ENCODE measurements at places on chromosomes 5 and 9.
A peak's percentile ranks its signal among the peaks of the same experiment; 100 is the strongest.

GRCh38 chr5:166781737-166782136 lies 1509.7 kb upstream of the WWC1 start:
- no peak for DNase-seq

DNA sequence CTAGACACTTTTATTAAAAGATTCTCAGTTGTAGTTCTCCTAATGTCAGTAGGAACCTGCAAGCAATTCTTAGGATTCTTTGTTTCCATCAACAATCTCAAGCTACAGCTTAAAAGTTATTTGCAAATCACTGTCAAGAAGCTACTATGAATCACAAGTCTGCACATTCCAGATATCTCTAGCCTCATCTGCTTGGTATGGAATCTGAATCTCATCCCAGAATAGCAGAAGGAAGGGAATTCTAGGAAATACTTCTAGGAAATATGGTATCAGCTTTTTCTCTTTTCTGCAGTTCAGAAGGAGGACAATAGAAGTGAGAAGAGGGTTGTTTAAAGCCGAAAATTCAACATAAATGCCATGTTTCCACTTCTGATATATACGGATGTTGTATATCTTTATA lies 792.2 kb upstream of the CDH9 start:
- no peak for DNase-seq

GRCh38 chr9:35552837-35553236 lies 52.2 kb upstream of the TESK1 start:
- DNase-seq: no peak

- peak; percentile 54 for DNase-seq
These were observed 579.7 kb upstream of the ZNF608 start for GRCh38 chr5:125326150-125326510.

DNA sequence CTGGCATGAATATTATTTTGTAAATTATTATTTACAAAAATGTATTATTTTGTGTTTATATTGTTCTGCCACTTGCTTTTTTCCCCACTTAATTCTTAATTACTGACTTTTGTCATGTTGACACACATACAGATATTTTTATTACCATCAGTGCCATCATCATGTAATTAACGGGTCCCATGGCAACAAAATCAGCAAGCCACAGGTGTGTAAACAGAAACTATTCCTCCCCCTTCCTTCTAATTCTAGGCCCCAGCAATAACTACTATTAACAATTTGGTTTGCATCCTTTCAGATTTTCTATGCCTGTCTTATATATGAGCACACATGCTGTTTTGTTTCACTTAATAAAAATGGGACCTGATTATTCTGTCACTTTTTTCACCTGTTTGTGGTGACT lies 29.3 kb downstream of the CYFIP2 start:
- no peak for DNase-seq

- no peak for DNase-seq
These were observed 135.9 kb upstream of the MAN2A1 start for GRCh38 chr5:109553846-109554245.

DNA sequence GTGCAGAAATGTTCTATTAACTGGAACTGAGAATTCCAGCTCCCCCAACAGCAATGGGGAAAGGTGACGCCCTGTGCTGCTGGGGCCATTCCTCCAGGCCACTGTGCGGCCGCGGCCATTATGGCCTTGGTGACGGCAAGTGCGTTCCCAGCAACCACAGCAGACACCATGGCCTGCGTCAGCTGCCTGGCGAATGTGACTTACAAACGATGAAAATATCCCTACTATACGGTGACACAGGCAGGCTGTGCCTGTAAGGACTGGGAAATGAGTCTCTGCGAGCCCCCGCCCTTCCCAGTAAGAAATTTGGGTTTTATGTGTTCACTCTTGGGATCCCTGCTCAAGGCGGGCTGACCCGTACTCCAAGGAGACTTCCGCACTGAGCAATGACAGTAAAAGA lies 20.6 kb downstream of the CLPTM1L start:
- DNase-seq: no peak

All from NCI-H2171 treated with DMSO at 0.1 percent for 48 hours (cell line).